Esophagus squamous epithelium (tissue), 5 donors: ENCODE measurements at places on chromosomes 2 and 18. TPM values are rescaled to one million over a fixed set of nuclear protein-coding genes. Genes with fewer than 3 reads are reported as not detected.

Gene GREB1
- 1.7 TPM for total RNA-seq

GRCh38 chr2:242031481-242032019 is 162.0 kb downstream of the RTP5 start:
- no peaks in the 10 kb centered on the region for H3K36me3 ChIP-seq
- H3K27ac ChIP-seq = no peak overlapping the region

DNA sequence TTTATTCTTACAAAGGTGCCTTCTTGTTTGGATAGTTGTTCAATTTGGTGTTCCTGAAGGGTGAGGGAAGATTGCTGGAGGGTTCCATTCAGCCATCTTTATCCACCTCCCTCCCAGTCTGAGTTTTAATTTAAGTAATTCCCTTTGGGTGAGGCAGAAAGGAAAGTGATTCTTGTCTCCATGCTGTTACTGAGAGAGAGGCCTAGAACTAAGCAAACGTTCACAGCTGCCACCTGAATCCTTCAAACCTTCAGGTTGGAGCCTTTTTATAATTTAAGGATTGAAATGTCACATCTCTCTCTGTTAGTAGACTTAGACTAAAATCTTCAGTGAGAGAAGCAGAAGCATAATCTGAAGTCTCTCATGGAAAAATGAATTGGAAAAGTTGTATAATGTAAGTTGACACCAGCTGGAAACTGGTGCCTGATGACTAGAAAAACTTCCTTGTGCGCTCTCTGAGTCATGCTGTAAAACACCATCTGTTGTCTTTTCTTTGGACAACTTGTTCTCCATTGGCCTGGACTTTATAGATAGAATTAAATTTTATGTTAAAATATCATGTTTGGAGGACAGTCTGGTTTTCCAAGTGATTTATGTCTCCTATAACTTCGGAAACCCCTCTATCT is 14.6 kb downstream of the STRADB start:
- no peak for DNase-seq
- H3K36me3 ChIP-seq = peaks cover 4% of the 10 kb centered on the region
- H3K27me3 ChIP-seq = no peaks in the 10 kb centered on the region
- no peak overlapping the region for H3K27ac ChIP-seq

GRCh38 chr2:85199698-85200097 is 66.5 kb downstream of the TCF7L1 start:
- DNase-seq = no peak
- no peak overlapping the region for H3K27ac ChIP-seq
- no peaks in the 10 kb centered on the region for H3K36me3 ChIP-seq
- no peak overlapping the region for H3K4me3 ChIP-seq

DNA sequence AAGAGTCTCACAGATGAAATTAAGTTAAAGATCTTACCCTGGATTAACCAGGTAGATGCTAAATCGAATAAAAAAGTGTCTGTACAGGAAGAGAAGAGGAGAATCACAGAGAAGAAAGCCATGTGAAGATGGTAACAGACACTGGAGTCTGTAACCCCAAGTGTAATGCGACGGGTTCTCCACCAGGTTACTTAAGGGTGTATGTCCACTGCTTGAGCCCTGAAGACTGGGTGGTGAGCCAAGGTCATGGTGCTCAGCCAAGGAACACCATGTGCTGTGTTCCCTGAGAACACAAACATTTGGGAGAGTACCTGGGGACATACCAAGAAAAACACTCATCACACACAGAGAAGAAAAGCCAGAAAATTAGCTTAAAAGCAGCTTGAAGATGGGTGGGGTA is 8.2 kb upstream of the ACADL start:
- no peaks in the 10 kb centered on the region for H3K27me3 ChIP-seq
- no peaks in the 10 kb centered on the region for H3K36me3 ChIP-seq
- no peak overlapping the region for H3K4me3 ChIP-seq
- no peak for DNase-seq
- H3K27ac ChIP-seq = no peak overlapping the region

DNA sequence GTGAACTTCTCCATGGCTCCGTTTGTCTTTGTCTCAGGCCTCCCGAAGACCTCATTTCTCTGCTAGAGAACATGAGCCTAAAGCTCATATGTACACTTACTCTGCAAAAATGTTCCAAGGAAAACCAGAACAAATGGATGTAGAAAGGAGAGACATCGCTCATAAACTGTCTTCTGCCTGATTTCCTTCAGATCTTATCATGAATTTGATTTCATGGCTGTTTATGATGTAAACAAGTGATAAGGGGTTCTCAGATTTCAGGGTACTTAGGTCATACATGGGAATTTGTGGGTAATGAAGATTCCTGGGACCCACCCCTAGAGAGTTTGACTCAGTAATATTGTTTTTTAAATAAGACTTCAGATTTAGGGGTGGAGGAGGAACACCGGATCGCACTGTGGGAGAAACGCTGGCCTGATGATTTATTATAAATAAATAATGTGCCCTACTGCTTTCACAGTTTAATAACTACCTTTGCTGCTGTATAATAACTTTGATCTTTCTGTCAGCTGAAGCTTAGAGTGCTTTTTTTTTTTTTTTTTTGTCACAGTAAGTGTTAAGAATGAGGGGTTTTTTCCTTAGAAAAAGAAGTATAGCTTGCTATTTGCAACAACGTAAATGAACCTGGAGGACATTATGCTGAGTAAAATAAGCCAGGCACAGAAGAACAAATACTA is 14.9 kb downstream of the AOX1 start:
- DNase-seq = no peak
- no peak overlapping the region for H3K4me3 ChIP-seq
- H3K4me1 ChIP-seq = peaks cover 11% of the 10 kb centered on the region
- no peak overlapping the region for H3K27ac ChIP-seq
- H3K36me3 ChIP-seq = peaks cover 19% of the 10 kb centered on the region
- H3K27me3 ChIP-seq = no peaks in the 10 kb centered on the region

DNA sequence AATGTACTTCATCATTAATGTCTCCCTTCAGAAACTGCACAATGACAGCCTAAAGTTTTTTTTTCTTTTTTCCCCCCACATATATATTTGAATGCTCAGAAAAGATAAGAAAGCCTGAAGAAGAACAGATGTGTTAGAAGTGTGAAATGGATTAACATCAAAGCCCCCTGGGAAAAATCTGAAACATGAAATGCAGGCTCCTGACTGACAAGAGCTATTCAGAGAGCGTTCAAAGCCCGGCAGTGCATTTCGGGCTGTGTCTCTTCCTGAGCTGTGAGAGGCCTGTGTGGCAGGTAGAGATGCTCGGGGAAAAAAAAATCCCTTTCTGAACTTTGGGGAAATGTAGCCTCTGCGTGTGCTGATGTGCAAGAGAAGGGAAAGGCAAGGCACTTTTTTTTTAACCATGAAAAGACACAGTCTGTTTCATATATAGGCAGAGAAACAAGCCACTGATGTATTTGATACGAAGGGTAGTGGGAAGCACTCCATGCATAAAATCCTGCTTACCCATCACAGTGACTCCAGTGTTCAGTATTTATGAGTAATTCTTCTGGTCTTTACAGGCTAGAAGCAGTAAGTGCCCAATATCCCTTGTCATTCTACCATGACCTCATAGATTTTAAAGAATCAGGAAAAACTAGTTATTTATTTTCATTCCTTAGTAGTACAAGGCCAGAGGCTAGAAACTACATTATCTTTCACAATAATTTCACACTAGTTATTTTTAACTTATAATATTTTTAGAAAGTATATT is 1574.2 kb upstream of the PIK3C3 start:
- DNase-seq = no peak
- H3K27ac ChIP-seq = no peak overlapping the region
- no peaks in the 10 kb centered on the region for H3K4me1 ChIP-seq
- H3K4me3 ChIP-seq = no peak overlapping the region

Gene HOXD10
- not detected for total RNA-seq

- H3K4me3 ChIP-seq = no peak overlapping the region
- no peak overlapping the region for H3K27ac ChIP-seq
- H3K36me3 ChIP-seq = no peaks in the 10 kb centered on the region
- no peaks in the 10 kb centered on the region for H3K4me1 ChIP-seq
- H3K27me3 ChIP-seq = no peaks in the 10 kb centered on the region
These were observed 201.9 kb upstream of the NT5C1B start for GRCh38 chr2:18791172-18791797.
